ENCODE measurements at places on chromosomes 3 and 15.

DNA sequence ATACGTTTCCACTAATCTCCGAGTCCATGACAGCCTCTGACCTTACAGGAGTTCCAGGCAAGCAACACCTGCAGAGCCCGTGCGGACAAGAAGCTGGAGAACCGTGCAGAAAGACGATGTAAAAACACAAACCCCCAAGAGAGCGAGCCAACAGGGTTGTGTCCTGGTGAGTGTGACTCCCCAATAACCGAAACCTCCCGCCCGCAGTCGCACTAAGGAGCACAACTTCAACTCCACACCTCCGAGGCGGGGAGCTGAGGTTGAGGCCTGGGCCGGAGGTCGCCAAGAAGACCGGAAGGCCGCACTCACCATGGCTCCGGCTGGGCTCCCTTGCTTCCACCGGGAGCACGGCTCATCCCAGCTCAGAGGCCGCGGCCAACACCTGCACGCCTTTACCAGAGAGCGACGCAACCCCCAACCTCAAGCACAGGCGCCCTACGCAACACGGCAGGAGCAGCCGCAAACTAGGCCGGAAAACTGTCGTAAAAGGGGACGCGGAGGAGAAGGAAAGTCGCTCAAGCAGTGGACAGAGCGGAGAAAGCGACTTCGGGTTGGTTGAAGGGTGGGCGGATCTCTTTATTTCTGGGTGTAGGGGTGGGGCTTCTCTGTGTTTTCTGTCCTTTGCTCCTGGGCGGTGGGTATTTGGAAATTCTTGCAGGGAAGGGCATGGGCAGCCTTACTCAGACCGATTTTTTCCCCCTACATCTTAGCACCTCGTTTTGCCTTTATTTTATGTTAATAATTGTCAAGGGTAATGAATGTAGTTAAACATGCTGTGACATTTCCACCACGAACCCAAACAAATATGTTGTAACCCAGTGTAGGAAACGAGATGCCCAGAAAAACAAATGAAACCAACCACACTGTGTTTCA lies at the start of gene DNAJC19:
Gene DNAJC19 (minus strand): TSS at position 446 of the 873 bp plus-strand sequence. CDS start 134 bp downstream, at position 312.
- DNase-seq: peak; percentile 79

GRCh38 chr3:197444793-197445379 lies 110.9 kb downstream of the BDH1 start:
- DNase-seq: no peak

GRCh38 chr3:107954845-107955244 lies 136.0 kb downstream of the CD47 start:
- no peak for DNase-seq

DNA sequence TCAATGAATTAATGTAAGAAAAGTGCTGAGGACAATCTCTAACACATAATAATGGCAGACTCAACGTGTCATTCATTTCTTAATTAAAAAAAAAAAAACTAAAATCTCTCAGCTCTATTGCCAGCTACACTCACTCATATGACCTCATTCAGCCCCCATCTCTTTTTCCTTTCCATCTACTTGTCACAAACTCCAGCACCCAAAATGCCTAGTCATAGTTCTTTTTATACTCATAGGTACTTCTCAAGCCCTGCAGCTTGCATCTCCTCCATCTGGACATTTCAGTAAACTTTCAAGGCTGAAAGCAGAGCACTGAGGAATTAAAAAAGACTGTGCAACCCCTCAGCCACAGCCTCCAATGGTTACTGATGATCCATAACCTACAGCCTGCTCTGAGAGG lies 109.8 kb downstream of the PLCH1 start:
- DNase-seq: no peak

DNA sequence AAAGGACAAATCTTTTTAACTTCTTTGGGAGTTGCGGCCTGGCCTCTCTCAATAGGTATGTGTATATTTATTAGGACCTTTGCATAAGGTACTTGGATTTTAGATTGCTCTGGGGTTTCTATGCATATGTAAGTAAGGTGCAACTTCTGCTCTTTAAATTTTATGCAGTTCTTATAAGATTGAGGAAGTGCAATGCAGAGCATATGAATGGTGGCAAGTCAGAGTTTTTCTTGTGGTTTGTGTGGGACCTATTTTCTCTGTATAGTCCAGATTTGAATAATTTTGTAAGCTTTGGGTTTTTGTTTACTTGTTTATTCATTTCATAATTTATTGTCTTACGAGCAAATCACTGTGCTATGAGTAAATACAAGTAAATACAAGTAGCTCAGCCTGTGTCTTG lies 101.5 kb downstream of the ATG7 start:
- no peak for DNase-seq

DNA sequence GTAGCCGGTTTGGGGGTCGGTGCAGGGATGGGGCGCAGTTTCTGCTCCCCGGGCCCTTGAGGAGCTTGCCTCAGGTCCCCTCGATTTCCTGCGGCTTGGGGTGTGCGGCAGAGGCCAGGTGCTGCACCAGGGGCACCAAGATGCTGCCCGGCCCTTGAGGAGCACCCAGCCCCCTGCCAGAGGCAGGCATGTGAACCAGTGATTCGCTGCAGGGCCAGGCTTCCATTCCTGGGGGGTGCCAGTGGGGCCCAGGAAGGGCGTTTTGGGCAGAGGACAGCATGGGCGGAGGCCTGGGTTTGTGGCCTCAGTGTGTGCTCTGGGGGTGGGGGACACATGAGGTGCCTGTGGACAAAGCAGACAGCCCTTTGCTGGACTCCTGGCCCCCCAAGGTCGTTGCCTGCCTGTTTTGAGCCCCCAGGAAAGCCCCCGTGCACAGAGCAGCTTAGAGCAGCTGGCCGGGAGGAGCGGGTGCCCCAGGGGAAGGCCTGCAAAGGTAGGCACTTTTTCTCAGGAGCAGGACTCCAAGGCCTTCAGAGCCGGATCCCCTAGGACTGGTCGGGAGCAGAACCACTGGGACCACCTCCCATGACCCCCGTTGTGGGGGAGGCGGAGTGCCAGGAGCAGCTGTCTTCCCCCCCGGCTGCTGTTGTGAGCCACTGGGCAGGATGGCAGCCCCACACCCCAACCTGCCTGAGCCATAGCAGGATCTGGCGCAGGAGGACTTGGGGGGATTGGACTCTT lies 1.6 kb downstream of the PLXNA1 start:
- no peak for DNase-seq

DNA sequence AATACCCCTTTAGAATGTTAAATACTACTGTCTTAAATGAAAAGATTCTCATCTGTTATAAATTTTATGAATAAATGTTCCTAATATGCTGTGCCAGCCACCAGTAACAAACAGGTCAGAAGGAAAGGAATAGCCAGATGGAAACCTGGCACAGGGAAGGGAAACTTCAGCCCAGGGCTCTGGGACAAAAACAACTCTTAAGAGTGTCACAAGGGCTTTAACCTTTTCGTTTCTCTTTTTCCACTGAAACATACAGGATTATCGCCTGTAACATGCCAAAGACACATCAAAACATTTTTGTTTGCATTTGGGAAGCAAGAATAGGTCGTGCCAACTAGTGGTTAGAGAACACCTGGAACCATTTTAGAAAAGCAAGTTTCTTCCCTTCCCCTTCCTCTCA lies 109.0 kb upstream of the NEDD4 start:
- no peak for DNase-seq

GRCh38 chr3:189094539-189094938 lies 77.2 kb upstream of the TPRG1 start:
- DNase-seq: no peak

GRCh38 chr3:111610612-111611054 lies 15.5 kb upstream of the ZBED2 start:
- no peak for DNase-seq

- DNase-seq: no peak
These were observed 152.3 kb downstream of the FBN1 start for GRCh38 chr15:48493084-48493762.

DNA sequence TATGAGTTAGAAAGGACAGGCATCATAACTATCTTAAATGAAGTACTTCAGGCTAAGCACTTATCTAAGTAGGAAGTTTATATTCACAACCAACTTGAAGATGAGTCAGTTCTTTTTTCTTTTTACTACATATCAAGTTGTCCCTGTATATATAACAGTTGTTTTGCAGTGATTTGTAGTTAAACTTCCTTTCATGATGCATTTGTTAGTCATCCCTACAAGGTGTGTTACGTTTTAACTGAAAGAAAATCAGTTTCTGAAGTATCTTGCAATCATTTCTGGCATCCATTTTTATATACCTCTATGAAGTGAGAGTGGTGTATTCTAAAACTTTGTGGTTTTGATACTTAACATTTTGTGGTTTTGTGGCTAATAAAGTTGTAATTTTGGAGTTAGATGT lies 46.1 kb downstream of the ZFAND6 start:
- no peak for DNase-seq

DNA sequence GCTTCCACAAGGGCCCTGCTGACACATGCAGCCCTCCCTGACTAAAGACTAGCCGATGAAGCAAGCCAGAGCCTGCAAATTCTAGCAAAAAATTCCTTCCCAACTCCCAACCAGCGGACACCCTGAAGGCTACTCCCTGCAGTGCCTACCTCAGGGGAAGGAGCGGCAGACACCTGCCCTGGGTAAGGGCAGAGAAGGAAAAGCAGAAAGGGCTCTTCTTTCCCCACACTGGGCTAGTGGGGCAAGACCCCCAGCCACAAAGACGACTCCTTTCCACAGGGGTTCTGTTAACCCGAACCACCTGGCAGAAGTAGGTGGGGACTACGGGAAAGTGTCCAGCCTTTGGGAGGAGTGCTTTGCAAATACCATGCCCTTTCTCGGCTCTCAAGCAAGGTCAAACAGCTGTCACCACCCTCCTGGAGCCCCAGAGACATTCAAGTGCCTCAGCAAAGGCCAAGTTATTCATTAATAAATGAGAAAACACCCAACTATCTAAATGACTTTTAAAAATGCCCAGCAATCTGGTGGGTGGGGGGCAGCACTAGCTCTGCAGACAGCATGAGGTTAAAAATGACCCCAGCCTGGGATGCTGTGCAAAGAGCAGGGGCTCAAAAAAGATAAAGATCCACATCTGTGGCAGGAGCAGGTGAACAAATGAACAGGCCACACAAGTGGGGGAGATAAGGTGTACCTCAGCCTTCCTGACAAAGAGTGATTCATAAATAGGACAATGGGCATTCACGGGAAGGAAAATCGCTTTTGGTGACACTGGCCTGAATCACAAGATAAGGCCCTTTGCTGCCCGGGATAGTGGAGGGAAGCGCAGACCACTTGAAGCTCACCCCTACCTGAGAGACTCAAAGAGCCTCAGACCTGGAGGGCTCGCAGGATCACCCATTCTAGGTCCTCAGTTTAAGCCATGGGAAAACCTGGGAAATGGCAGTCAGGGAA lies 33.0 kb downstream of the CCDC12 start:
- DNase-seq: no peak

- DNase-seq: no peak
These were observed 112.7 kb upstream of the SLC4A7 start for GRCh38 chr3:27596921-27597320.

DNA sequence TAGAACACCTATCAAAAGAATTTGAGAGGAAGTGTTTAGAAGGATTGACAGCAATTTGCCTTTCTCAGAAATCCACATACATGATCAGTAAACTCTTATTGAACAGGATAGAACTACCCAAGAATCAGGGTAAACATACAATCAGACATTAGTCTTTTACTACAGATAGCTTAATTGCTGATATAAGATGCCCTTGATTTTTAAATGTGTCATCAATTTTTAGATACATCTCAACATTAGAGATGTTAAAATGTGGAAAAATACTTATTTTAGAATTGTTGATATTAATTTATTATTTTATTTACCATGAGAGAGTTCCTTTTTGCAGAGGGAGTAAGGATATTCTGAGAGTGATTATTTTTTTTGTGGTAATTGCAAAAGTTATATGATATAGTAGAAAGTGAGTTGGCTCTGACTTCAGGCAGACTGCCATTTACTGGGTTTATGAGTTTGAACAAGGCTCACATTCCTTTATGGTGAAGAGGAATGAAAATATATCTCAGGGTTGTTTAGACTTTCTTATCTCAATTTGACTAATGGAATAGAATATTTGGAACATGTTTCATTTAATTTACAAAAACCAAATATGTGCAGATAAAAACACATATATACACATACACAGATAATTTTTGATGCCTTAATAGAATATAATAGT lies 302.8 kb upstream of the GOLIM4 start:
- no peak for DNase-seq

GRCh38 chr3:120708408-120708807 lies 26.4 kb upstream of the HGD start:
- no peak for DNase-seq

- DNase-seq: no peak
These were observed 110.9 kb downstream of the GABRG3 start for GRCh38 chr15:27081676-27082418.

DNA sequence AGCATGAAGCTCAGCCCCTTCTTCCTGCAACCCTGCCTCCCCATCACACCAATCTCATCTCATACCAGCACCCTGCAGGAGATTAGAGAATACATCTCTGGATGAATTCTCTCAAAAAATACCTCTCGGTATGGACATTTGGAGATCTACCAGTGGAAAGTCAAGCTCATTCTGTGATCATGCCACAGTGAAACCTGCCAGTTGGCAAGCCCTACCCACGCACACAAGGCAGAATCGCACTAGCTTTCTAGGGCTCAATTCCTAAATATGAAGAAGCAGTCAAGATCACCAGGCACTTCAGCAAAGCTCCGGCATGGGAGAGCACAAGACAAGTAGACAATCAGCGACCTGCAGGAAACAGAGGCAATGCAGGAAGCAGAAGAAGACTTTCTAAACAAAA lies 221.2 kb downstream of the NTRK3 start:
- DNase-seq: no peak

DNA sequence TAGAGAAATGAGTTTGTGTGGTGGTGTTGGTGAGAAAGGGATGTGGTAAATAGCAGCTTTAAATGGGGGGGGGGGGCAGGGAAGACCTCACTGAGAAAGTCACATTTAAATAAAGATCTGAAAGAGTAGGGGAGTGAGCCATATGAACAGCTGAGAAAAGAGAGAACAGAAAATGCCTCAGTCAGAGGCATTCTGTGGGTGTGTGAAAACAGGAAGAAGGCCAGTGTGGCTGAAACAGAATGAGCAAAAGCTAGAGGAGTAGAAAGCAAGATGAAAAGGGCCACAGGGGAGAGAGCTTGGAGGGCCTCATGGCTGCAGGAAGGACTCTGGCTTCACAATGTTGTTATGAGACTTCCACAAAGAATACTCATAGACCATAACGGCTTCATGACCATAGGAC lies 783.3 kb downstream of the ZPLD1 start:
- DNase-seq: no peak

DNA sequence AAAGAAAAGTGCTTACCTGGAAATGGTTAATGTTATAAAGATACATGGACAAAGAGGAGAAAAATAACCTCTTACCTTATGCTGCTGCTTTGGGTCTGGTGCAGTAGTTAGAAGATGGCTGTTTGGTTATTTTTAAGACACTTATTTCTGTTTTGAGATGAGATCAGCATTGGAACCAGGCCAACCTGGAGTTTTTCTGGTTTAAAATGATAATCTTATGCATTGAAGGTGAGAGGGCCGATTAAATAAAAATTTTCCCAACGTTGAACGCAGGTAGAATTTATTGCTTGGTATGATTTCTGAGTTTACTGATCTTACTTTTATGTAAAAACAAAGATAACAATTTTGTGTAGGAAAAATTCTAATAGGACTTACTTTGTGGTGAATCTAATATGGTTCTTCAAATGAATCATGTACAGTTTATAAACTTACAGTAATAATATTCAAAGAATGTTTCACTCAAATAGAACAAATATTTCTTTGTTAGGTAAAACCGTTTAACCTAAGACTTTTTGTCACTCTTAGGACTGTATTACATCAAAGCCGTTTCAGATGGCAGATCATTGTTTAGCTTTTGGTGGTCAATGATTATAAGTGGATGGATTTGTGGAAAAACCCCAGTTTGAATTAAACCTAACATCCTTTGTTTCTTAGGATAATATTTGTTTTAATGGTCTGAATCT lies 14.9 kb downstream of the UBE2E2 start:
- DNase-seq: no peak

GRCh38 chr15:64466408-64467141 lies 6.2 kb downstream of the ZNF609 start:
- DNase-seq: no peak

All from stimulated activated CD4-positive, alpha-beta T cell treated with anti-CD3 and anti-CD28 coated beads, Interleukin-2, amount 100 ng/mL, for 48 hours (primary cell).